Neural progenitor cell (in vitro differentiated cells): ENCODE measurements at places on chromosomes 2 and 18.

- DNase-seq: no peak
These were observed 12.0 kb downstream of the EPC2 start for GRCh38 chr2:148656516-148656915.

GRCh38 chr2:176114930-176115625, 1.5 kb upstream of the HOXD10 start:
- DNase-seq: no peak

DNA sequence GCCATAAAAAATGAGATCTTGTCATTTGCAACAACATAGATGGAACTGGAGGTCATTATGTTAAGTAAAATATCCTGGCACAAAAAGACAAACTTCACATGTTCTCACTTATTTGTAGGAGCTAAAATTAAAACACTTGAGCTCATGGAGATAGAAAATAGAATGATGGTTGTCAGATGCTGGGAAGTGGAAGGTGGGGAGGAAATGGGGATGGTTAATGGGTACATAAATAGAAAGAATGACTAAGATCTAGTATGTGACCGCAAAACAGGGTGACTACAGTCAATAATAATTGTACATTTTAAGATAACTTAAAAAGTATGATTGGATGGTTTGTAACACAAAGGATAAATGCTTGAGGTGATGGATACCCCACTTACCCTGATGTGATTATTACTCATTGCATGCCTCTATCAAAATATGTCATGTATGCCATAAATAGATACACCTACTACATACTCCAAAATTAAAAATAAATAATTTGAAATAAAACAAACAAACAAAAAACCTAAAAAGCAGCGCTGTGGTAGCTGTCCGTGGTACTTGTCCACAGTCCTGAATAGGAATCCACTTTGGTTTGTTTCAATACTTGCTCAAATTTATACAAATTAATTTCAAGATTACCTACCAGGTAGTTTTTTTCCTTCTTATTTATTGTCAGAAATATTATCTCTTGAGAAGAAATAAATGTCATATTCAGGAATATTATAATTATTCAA, 224.5 kb downstream of the DLGAP1 start:
- DNase-seq: no peak

GRCh38 chr18:25186871-25187270, 165.1 kb downstream of the ZNF521 start:
- no peak for DNase-seq

- DNase-seq: no peak
These were observed 28.2 kb downstream of the THNSL2 start for GRCh38 chr2:88198308-88198707.

- no peak for DNase-seq
These were observed 3.6 kb downstream of the ERFE start for GRCh38 chr2:238162251-238162845.

DNA sequence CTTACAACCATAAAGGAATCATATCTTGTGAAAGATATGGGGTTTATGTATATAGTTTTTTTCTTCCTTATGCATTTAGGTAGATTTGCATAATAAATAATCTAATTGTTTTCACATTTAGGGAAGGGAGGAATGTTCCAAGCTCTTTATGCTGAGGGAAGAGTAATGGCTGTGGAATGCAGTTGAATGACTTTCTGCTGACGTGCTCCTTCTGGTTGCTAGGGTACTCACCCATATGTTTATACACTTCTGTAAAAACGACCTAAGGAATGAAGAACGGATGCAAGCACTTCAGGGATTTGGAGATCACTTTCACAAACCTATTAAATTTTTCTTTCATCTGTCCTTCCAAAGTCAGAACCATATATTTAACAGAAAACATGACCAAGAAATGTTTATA, 29.2 kb upstream of the PPP4R1 start:
- DNase-seq: peak; percentile 49

- DNase-seq: no peak
These were observed 4.6 kb downstream of the SPATS2L start for GRCh38 chr2:200311139-200311538.

GRCh38 chr2:160075171-160075570, 12.8 kb upstream of the PLA2R1 start:
- DNase-seq: no peak
